ENCODE measurements at places on chromosomes 4 and X.

DNA sequence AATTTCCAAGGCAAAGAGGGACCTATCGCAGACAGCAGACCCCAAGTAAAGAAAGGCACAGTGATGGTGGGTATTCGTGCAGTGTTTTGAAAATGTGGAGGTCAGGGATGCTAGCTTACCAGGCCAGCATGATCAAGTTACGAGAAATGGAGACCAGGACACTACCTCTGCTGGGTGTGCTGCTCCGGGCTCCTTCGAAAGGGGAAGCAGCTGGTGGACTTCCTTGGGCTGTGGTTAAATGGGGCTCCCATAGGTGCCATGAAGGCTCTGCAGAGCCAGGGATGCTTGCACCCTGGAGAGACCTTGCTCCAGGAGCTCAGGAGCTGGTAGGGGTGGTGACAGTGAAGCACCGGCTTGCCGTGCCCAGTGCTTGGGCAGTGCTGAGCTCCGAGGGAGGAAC lies 68.8 kb downstream of the TBL1X start:
- DNase-seq, result no peak

- DNase-seq, result no peak
Measured at GRCh38 chr4:2067446-2068197, 8.5 kb downstream of the NAT8L start.

DNA sequence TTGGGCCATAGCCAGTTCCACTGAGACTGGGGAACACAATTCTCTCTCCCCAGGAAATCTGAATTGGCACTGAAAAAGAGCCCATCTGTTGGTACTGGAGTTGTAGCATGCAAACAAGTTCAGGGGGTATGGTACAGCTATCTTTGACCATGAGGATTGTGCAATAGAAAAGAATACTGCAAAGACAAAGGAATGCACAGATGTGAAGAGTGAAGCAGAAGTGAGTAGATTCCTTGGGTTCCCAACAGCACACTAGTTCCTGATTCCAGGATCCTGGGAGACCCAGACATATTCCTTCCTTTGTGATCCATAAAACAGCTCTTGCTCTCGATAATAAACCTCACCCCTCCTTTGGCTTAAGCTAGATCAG lies 43.3 kb upstream of the CTAG2 start:
- no peak for DNase-seq

DNA sequence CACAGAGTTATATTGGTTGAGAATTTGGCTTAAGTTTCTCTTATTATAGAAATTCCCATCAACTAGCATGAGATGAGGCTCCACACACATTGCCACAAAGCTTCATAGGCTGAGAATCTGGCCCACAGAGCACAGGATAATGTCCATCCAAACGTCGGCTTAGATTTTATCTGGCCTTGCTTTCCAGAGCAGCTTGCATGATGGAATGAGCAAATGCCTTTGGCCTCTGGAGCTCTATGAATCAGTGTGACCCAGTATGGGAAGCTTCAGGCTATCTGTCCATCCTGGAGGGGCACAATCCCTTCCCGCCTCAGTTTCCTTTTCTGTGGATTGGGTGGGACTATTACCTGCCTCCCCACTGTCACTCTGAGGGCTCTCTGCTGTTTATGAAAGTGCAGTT lies 131.5 kb upstream of the NDP start:
- DNase-seq, result no peak

DNA sequence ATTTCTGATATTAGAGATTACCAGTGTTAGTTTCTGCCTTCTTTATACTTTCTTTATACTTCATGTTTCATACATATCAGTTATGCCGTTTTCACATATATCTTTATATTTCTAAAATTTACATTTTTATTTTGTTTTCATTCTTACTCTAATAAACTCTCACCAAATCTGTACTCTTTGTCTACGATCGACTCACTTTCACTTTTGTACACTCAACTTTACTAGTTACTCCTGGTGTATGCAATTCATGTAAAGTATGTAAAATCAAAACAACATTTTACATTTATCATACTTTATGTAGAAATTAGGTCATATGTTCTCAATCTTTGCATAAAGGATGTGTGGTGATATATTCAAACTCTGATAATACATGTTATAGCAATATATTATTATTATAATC lies 59.9 kb downstream of the UGT2A3 start:
- DNase-seq, result no peak

DNA sequence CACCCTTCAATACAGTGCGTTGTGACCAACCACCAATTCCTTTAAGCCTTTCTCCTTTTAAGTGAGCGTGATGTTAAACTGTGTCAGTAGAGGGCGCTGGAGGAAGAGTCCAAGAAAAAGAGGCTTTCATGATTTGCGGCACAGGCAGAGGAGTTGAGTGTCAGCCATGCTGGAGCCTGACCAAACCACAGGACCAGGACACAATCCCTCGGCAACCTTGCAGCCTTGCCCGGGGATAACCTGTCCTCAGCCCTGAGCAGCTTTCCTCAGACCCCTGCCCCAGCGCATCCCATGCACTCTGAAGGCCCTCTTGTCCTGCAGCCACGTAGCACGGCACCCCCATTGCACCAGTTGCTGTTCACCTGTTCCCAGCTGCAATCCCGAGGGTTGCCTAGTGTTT lies 53.5 kb upstream of the SMIM31 start:
- DNase-seq, result no peak

- no peak for DNase-seq
Measured at GRCh38 chr4:173233857-173234256, 65.2 kb downstream of the GALNT7 start.

DNA sequence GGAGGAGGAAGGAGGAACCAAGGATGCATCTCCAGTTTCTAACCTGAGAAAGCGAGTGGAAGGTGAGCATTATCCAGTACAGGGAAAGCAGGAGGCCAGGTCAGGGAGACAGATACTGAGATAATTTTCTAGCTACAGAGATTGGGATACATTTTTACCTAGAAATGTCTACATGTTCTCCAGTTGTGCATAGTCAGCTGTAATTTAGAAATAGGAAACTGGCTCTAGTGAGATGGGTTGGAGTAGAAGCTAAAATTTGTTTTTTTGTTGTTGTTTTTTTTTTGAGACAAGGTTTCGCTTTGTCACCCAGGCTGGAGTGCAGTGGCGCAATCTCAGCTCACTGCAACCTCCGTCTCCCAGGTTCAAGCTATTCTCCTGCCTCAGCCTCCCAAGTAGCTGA lies 71.3 kb downstream of the FNIP2 start:
- no peak for DNase-seq

DNA sequence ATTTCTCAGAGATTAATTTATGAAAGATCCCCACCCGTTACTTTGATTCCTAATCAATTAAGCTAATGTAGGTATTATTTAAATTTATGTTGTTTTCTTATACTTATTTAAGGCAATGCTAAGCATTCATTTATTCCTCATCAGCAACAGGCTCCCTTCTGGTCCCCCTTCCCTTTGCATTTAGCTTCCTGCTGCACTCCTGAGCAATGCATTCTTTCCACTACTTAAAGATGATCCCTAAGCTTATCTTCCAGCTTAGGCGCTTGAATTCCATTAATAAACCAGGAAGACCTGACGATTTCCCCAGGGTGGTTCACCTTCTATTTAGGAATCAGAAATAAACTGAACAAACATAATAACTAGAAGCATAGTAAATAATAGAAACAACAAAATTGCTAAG lies 1003.1 kb downstream of the FSTL5 start:
- no peak for DNase-seq

- DNase-seq, result no peak
Measured at GRCh38 chrX:3230496-3230895, 116.0 kb downstream of the MXRA5 start.

DNA sequence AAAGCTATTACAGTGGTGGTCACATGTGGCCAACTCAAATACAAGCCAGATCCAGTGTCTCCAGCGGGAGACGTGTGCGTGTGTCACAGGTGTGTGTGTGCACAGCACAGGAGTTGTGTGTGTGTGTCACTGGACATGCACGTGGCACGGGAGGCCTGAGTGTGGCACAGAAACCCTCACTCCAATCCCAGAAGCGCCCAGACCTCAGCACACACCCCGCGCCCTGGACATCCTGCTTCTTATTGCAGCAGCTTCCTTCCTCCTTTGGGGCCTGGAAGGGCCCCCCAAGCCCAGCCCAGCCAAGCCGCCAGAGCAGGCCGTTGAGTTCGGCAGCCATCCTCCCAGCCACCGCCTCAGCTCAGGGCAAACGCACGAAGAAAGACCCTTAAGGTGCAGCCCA lies 37.9 kb downstream of the ACOX3 start:
- no peak for DNase-seq

GRCh38 chr4:4761128-4761982 lies 98.1 kb upstream of the MSX1 start:
- DNase-seq, result no peak

DNA sequence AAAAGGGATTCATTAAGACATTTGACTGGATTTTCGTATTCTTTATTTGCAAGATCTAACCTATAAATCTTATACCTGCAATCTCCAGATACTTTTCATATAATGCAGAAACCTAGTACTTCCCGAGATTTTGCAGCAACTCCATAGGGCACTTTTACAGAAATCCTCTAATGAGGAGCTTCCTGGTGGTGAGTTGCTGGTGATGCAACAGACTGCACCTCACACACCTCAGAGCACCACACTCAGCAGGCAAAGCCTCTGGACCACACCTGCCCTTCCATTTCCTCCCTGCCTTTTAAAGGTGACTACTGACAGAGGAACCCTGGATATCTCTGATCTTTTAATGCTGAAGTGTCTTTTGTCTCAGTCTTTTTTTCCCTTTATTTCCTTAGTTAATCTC lies 289.4 kb downstream of the TRAM1L1 start:
- DNase-seq, result no peak

DNA sequence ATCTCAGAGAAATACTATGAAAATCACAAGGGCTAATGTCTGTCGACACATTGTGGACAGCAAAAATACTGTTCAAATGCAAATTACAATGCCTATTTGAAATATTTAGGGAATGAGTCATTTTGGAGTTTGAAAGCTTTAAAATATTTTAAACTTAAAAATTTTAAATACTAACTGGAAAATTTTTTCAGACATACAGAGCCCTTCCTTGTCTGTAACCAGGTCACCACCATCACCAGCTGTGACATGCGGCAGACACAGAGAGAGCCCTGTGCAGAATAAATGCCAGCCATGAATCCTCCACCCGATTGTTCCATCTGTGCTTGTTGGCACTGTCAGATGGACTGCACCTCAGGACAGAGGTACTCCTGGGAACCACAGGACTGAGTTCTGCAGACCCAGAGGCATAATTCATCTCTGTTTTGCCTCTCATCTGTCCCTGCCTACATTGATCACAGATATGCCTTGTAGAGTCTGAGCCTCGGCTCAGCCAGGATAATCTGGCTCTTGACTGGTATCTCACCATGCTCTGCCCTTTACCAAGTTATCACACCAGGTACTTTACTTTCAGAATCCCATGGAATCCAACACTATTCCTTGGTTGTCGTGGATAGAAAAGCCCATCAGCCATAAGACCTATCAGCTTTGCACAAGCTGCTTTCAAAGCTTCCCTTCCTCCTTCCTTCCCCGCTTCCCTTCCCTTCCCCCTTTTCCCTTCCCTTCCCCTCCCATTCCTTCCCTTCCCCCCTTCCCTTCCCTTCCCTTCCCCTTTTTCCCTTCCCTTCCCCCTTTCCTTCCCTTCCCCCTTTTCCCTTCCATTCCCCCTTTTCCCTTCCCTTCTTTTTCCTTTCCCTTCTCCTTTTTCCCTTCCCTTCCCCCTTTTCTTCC lies 67.2 kb downstream of the TBC1D9 start:
- DNase-seq, result no peak

DNA sequence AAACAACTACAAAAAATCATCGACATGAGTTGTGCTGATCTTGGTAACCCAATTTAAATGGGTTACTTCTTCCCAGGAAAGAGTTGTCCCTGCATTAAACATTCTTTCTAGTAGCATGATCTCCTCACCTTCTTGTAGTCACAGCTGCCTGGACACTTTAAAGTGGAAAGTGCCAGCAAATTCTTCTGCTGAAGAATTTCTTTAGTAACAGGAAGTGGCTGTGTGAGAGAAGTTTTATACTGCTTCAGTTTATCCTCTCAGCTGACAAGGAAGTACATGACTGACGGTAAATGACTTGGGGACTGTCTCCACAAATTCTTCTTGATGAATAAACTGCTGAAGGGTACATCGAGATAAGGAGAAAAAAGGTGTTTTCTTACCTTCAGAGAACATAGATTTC lies 18.2 kb upstream of the TNIP3 start:
- peak; percentile 77 for DNase-seq

- no peak for DNase-seq
Measured at GRCh38 chrX:39984191-39984956, 113.4 kb downstream of the BCOR start.

DNA sequence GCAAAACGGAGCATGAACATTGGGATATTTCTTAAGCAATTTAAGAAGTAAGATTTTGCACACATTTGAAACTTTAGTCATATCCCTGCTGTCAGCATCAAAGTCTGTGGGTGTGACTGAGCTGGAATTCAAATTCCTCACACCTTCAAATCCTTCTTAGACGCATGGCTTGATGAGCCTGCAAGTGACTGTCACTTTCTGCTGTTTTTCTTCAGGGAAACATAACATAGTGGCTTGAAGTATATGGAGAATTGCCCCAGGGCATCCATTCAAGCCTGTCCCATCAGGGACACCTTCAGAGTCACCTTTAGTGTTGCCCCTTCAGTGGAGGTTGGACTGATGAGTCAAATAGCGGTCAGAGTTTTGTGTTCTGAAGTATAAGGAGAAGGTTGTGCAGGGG lies 17.4 kb downstream of the FHDC1 start:
- DNase-seq, result no peak

DNA sequence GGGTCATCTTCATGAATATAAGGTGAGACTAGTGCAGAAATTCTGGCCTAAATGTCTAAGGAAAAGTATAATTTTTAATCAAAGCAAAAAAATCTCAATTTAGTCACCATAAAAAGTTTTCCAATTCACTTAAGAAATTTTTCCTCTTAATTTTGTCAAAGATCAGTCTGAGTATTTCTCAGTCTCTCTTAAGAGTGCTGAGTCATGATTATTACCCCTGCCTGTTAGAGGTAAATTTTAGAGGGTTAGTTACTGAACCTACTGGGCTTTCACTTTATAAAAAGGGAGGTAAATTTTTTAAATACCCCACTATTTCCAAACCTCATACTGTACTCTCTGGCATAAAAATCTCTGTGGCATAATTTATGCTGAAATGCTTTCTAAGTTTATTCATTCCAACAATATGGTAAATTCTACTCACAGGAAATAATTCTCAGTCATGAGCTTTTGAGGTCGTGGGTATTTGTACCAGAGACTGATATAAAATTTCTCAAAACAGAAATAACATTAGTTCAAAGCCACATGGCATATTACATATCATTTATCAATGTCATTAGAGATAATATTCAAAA lies 122.4 kb downstream of the SLC39A8 start:
- no peak for DNase-seq

- DNase-seq, result no peak
Measured at GRCh38 chrX:134551376-134552048, 91.5 kb downstream of the HPRT1 start.

DNA sequence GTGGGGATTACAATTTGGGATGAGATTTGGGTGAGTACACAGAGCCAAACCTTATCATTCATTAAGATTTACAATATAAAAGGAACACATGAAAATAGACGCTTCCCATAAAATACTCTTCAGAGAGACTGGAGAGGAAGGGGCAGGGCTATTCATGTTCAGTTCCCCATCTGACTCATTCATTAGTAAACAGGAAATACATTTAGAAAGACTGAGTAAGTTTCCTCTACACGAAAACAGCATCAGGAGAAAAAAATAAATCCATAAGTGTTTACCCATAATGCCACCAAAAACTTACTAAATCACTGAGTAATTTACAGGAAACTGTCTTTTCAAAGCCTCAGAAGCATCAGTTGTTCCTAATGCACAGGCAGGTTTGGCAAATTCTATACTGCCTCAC lies 255.4 kb upstream of the CXorf51A start:
- no peak for DNase-seq

All from T-helper 1 cell (primary cell).